ENCODE measurements at places on chromosomes 3 and 15.

- no peak for DNase-seq
Measured at GRCh38 chr3:133476971-133477375, 77.1 kb downstream of the BFSP2 start.

DNA sequence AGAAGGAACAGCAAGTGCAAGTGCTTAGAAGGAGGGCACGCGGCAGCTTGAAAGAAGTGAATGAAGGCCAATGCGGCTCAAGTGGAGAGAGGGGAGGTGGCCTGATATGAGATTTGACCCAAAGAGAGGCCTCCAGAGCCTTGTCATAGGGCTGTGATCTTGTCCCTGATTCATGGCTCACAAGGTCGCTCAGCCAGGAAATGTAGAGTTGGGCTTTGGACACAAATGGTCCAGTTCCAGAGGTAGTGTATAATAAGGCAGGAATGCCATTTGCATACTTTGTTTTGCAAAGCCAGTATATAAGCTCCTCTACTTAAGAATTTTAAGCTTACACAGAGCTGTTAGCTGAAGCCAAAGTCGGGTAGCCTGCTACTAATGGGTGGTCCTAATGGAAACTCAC is 33.7 kb downstream of the HGD start:
- no peak for DNase-seq

DNA sequence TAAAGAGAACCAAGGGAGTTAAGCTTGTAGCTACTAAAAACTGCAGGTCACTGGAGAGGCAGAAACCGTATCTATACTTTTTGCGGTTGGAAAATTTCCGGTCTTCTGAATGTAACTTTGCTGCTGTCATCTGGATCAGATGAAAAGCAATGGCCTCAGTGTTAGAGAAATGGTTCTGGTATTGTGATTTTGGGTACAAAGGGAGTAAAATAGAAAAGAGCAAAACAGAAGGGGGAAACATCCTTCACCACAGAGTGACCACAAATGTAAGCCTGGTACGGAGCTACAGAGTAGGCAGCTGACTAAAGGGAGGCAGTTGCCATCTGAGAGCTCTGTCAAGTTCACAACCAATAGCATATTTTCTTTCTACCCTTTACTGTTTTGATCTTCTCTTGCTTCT is 5.6 kb downstream of the CD96 start:
- DNase-seq: no peak

DNA sequence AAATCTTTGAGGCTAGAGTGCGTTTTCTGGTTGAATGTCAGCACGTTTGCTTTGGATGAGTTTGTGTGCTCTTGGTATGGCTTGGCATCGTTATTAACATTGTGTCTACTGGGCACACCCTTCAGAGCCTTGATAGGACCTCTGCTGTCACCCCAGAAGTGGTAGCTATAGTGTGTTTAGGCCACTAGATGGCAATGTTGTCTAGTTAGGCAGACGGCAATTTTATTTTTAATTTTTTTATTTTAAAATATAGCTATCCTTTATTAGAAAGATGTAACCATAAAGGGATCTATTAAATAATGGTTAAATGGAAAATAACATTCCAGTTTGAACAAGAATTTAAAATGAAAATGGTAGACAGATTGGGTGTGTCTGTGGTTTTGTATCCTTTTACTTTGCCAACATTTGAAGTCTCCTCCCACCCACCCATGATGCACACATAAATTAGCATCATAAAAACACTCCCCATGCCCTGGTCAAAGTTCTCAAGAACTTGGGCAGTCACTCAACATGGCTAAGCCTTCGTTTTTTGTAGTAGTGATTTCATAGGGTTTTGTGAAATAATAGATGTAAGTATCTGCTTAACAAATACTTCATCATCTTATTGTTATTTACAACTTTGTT is 200.7 kb downstream of the KCNH8 start:
- peak; percentile 6 for DNase-seq

GRCh38 chr3:5110337-5110736 is 11.8 kb upstream of the ARL8B start:
- no peak for DNase-seq

All from renal cortical epithelial cell (primary cell).